ENCODE measurements at places on chromosomes 1 and 21. TPM values are rescaled to one million over a fixed set of nuclear protein-coding genes. Genes with fewer than 3 reads are reported as not detected.

The ZNF683 gene
- total RNA-seq, result not detected

The PDE9A gene
- total RNA-seq, result not detected

The TRIM67 gene
- total RNA-seq, result under 0.01 TPM

The LCA5L gene
- total RNA-seq, result 1.0 TPM

The PRAMEF17 gene
- not detected for total RNA-seq
